T follicular helper cell (primary cell): ENCODE measurements at places on chromosomes 12 and 14.
A peak's percentile ranks its signal among the peaks of the same experiment; 100 is the strongest.

DNA sequence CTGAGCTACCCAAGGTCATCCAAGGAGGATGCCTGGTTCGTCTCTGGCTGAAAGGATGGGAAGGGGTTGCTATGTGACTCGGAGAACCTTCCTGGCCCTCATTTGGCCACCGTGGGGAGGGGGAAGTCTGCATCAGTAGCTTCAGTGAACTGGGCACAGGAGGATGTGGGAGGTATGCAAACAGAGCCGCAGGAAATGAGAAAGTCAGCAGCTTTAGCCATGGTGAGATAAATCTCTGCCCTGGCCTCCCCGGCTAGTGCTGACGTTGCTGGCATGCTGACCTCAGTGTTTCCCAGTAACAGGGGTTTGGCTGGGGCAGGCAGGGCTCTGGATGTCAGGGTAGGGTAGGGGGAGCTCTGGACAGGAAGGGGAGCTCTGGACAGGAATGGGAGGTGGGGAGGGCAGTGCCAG, 2.3 kb upstream of the CEBPE start:
- no peak for DNase-seq

DNA sequence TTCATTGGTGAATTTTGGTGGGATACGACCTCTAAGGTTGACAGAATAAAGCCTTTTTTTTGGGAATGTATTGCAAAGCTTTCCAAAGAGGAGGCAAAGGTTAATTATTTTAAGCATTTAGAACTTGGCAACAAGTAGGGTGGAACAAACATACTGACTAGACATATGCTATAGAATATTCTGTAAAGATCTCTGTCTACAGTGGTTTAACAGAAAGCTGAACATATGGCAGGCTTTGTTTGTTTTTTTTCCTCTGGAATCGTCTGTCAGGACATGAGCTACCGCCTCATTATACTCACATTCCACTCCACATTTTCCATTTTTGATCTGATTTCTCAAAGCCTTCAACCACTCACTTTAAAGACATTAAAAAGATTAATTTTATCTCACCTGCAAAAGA, 153.4 kb upstream of the PELI2 start:
- DNase-seq: no peak

DNA sequence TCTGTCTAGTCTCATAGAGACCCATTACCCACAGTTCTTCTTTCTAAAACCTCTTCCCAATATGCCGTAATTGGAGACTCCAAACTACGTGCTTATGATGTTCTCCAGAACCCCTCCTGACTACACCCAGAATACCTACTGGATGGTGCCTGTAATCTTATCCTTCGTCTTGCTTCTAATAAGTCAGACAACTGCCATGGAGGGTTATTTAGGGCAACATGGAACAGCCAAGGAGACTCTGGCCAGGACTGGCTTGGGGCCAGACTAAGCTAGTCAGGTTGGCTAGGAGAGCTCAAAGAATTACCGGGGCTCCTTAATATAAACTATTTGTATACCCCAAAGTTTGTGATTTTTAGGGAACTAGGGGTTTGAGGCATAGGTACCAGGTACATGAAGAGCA, 6.8 kb downstream of the PFKM start:
- DNase-seq: no peak

DNA sequence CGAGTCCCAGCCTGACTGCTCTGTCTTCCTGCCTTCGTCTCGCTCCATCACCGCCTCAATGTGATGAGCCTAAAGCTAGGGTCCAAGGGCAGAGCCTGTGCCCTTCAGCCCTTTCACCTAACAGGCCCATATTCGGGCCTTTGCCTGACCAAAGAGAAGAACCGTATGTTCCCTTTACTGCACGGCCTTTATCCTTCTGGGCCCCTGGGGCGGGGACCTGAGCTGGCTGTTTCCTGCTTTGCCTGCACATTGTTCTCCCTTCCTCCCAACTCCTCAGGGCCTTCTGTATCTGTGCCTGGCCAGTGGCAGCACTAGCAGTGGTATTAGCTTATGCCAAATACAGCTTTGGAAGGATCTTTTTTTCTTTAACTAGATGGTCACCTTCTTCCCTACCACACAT, 8.5 kb upstream of the MYL6B start:
- DNase-seq: no peak

DNA sequence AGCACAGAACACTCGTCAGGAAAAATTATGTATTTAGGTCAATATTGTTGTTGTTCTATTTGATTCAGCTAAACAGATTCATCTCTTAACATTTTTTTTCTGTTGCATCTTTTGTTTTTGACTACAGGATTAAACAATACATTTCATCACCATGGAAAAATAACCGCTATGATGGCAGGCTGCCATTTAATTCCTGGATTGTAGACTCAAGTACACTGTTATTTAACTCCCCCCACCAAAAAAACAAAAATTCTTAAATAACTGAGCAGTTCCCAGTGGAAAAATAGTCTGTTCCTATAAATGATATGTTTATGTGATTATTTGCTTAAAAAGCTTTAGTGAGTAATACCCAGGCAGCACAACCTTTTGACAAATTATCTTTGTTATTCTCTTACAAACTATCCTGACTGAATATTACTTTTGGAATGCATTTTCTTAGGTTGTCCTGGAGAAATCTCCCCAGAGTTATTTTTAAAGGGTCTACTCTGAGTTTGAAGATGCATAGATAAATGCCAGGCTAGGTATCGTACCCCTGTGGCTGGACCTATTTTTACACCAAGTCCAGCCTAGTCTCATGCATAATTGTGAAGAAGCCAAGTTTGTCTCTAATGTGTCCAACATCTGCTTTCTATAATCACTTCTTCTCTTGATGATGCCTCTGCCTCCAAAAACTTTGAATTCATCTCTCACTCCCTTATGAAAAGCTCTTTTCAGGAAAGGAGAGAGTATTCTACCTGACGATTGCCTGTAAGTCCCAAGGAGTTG, 3.7 kb downstream of the KERA start:
- no peak for DNase-seq

DNA sequence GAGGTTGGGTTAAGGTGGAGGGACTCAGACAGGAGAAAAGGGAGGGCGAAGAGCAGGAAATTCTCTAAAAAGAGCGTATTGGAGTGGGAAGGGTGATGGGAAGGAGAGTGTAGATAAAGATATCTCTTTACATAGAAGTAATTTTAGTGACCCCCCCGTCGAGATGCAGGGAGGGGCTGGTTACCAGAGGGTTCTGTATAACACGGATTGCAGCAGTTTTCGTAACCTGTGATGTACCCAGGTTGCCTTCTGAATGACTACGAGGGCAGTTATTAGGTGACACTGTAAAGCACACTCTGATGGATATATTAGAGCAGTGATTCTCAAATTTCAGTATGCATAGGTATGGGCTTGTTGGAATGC, 443 bp downstream of the DNAL1 start:
- no peak for DNase-seq

DNA sequence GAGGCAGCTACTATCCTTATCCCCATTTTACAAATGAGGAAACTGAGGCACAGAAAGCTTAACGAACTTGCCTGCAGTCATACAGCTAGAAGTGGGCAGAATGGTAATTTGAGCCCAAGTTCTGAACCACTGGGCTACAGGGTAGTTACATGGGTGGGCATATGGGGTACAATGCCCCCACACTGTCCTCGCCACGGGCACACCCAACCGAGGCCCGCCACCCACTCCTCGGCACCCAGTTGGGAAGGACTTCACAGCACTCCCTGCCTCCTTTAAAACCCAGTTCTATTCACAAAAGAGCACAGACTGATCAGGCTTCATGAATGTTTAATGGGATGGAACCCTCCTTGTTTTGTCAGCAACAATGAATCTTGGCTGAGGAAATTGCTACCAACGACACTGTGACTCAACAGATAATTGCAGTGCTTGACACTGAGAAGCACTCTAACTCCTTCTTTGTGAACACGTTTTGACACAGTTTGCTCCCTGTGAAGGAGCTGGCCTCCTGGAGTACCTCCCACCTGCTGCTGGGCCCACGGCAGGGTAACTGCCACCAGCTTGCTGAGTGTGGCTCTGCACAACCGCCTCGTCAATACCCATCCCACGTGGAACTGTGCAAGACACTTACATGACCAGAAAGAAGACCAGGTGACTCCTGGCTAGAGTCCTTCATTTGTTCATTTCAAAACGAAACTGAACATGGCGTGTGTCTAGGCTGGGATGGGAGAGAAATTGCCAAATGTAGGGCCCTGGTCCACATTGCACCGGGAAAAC, 63.5 kb downstream of the CLMN start:
- DNase-seq: no peak

DNA sequence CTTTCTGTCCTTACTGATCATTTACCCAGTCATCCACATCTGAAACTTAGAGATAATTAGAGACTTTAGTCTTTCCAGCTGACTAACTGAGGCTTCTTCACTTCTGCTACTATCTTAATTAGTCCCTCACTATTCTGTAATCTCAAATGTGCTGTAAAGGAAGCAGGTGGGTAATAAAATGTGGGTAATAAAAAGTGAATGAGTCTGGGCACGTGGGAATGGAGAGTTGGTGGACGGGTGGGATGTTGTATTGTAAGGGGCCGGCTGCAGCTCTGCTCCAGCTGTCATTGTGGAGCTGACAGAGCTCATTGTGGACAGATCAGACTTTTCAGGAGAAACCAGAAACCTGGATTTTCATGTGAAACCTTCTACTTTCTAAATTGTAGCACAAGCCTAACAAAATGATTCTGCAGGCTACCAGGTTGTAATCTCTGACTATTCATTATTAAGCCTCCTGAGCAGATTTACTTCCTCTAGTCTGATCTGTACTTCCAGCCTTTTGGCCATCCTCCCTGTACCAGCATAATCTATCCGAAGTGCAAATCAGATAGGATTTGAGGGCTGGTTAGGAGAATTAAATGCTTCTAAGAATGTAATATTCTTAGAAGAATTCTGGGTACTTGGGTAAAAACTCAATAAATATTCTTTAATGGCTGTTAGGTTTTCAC, 42.0 kb upstream of the BMAL2 start:
- DNase-seq: no peak

DNA sequence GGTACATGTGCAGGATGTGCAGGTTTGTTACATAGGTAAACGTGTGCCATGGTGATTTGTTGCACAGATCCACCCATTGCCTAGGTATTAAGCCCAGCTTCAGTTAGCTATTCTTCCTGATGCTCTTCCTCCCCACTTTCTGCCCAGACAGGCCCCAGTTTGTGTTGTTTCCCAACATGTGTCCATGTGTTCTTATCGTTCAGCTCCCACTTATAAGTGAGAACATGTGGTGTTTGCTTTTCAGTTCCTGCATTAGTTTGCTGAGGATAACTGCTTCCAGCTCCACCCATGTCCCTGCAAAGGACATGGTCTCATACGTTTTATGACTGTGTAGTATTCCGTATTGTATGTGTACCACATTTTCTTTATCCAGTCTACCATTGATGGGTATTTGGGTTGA, 251.7 kb upstream of the NOVA1 start:
- no peak for DNase-seq

- no peak for DNase-seq
Observed at GRCh38 chr14:35213869-35214387, 78.3 kb upstream of the PSMA6 start.

DNA sequence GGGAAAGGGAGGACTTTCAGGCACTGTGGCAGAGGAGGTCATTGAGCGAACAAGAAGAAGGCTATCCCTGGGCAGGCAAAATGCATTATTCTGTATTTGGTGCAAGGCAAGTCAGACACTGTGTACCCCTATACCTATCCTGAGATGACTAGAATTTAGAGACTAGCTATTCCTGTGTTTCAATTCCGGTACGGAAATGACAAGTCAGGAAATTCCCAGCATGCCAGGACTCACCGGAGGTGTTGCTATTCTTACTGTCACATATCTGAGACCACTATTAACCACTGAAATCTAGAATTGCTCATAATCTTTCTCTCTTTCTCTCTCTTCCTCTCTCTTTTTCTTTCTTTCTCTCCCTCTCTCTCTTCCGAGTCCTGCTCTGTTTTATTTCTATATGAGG, 297.1 kb downstream of the PDZRN4 start:
- DNase-seq: no peak

- no peak for DNase-seq
Observed at GRCh38 chr12:3177778-3178425, 100.7 kb downstream of the TSPAN9 start.

- DNase-seq: no peak
Observed at GRCh38 chr12:48005001-48005749, 899 bp upstream of the COL2A1 start.

GRCh38 chr12:17507336-17507735, 582.7 kb downstream of the RERGL start:
- DNase-seq: no peak

- DNase-seq: no peak
Observed at GRCh38 chr12:94171595-94171930, 23.2 kb downstream of the PLXNC1 start.

DNA sequence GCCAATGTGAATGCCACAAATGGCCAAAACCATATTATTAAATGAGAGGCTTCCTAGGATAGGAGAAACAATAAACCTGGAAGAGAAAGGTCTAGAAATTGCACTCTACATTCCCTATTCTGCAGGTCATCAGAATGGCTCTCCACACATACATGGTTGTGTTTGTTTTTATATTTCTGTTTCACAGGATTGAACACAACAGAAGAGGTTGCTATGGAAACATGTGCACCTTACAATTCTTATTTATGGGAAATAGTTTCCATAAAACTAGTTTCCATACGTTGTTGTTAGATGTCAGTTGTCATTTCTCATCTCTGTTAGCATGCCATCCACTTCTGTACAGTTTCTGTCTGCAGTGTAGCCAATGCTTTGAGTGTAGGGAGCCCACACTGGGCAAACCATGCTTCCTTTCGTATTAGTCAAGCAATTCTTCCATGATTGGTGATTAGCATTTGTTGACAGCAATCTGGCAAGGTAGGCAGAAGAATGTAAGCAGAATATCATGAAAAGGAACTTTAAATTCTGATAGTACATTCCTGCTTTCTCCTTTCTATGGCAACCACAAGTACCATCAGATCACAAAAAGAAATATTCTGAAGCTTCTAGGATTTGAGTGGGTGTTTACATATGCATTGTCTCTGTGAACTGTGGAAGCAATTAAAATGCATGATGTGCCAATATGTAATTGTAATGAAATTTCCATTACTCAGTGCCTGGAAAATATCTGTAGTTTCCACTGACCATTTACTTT, 141.6 kb upstream of the AVPR1A start:
- no peak for DNase-seq

GRCh38 chr14:33967138-33967537, 16.3 kb upstream of the EGLN3 start:
- DNase-seq: no peak

- no peak for DNase-seq
Observed at GRCh38 chr12:54585243-54585642, 3.2 kb downstream of the PPP1R1A start.

GRCh38 chr14:93016275-93016845, 93.4 kb downstream of the CHGA start:
- no peak for DNase-seq

- no peak for DNase-seq
Observed at GRCh38 chr12:18718462-18718861, 19.4 kb downstream of the PLCZ1 start.

GRCh38 chr12:95054206-95054605, 19.2 kb downstream of the NR2C1 start:
- DNase-seq: no peak

- DNase-seq: no peak
Observed at GRCh38 chr14:32104803-32105202, 27.7 kb downstream of the ARHGAP5 start.

- DNase-seq: peak; percentile 9
Observed at GRCh38 chr12:67578976-67579661, 69.4 kb upstream of the DYRK2 start.
